Body of pancreas (tissue), 4 donors: ENCODE measurements at places on chromosomes 3 and 15. TPM values are rescaled to one million over a fixed set of nuclear protein-coding genes. Genes with fewer than 3 reads are reported as not detected.

GRCh38 chr3:189393598-189393997 is 221.8 kb downstream of the TPRG1 start:
- no peak overlapping the region for H3K27ac ChIP-seq
- no peaks in the 10 kb centered on the region for H3K4me1 ChIP-seq
- H3K27me3 ChIP-seq, result no peaks in the 10 kb centered on the region
- DNase-seq, result peak; percentile 12

DNA sequence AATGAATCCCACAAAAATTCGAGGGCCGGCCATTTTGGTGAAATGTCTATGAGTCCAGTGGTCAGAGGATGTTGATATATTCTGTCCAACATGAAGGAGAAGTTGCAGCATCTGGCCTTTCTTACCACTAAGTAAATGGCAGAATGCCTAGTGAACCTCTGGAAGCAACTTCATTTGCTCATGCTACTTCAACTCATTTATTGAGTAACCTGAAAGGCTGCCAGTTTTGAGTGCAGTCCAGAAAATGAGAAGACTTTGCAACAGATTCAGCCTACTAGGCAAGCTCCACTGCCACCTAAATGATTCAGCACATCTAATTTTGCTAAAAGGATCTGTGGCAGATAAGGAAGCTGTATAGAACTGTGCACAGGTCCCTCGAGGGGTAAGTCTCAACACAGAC is 265.0 kb downstream of the OPA1 start:
- no peak overlapping the region for H3K4me3 ChIP-seq
- H3K27ac ChIP-seq, result no peak overlapping the region
- peaks cover 10% of the 10 kb centered on the region for H3K4me1 ChIP-seq
- H3K36me3 ChIP-seq, result no peaks in the 10 kb centered on the region
- DNase-seq, result no peak

GRCh38 chr3:189849262-189849661 is 218.1 kb downstream of the TP63 start:
- no peaks in the 10 kb centered on the region for H3K4me1 ChIP-seq
- H3K27me3 ChIP-seq, result no peaks in the 10 kb centered on the region
- DNase-seq, result no peak
- H3K36me3 ChIP-seq, result no peaks in the 10 kb centered on the region
- no peak overlapping the region for H3K27ac ChIP-seq
- no peak overlapping the region for H3K4me3 ChIP-seq

- peak; percentile 31 for DNase-seq
- no peaks in the 10 kb centered on the region for H3K27me3 ChIP-seq
- no peak overlapping the region for H3K4me3 ChIP-seq
Measured at GRCh38 chr15:84595660-84596059, 5.1 kb upstream of the ZSCAN2 start.

GRCh38 chr3:98259707-98260106 is 4.3 kb upstream of the OR5H6 start:
- no peak overlapping the region for H3K4me3 ChIP-seq
- no peaks in the 10 kb centered on the region for H3K4me1 ChIP-seq
- H3K36me3 ChIP-seq, result no peaks in the 10 kb centered on the region
- H3K27ac ChIP-seq, result no peak overlapping the region

GRCh38 chr3:159785273-159785708 is 203.3 kb upstream of the IL12A start:
- H3K27ac ChIP-seq, result no peak overlapping the region
- H3K36me3 ChIP-seq, result no peaks in the 10 kb centered on the region
- H3K4me3 ChIP-seq, result no peak overlapping the region
- DNase-seq, result no peak

DNA sequence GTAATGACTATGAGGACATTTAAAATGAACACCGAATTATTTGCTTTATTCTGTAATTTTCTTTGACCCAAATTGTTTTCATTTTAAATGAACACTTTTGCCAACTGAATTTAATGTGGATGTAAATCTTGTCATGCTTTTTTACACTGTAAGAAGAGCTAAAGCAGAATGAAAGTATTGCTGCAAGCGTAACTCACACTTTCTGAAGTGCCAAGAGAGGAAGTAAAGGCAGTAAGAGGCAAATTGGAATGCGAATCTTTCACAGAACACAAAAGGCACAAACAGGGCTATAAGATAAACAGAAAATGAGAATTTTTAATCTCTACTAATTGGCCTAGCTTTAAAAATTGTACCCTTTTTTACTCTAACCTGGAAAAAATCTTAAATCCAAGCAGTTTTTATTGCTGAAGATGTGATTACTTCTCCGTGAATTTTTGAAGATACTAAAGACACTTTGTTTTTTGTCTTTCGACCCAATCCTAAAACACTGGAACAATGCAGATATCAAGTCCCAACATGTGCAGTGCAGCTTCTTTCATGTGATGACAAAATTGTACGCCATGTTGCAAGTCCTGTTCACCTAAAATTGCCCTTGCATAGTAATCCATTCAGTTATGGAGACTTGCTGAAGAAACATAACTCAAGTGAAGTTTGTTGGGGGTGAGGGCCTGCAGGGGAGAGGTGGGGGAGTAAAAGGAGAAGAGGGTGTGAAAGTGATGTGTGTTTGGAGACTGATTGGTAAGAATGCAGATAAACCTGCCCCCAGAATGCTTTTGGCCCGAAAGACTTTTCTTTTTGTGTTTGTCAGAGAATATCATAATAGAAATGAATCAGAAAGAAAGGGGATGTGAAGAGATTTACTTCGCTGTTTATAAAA is 1.4 kb downstream of the ARID3B start:
- H3K27ac ChIP-seq, result no peak overlapping the region
- no peaks in the 10 kb centered on the region for H3K36me3 ChIP-seq
- peaks cover 51% of the 10 kb centered on the region for H3K4me1 ChIP-seq
- no peak overlapping the region for H3K4me3 ChIP-seq

- no peaks in the 10 kb centered on the region for H3K36me3 ChIP-seq
- H3K4me1 ChIP-seq, result no peaks in the 10 kb centered on the region
- no peak overlapping the region for H3K27ac ChIP-seq
- no peak overlapping the region for H3K4me3 ChIP-seq
- H3K27me3 ChIP-seq, result no peaks in the 10 kb centered on the region
- no peak for DNase-seq
Measured at GRCh38 chr3:195768831-195769303, 42.9 kb downstream of the MUC4 start.

Gene DOCK3
- total RNA-seq, result 0.52 TPM

Gene ZNF774
- total RNA-seq, result 9.6 TPM

Gene AQP9
- 0.26 TPM for total RNA-seq

Gene TBC1D23
- total RNA-seq, result 11.5 TPM

Gene WDR72
- total RNA-seq, result 9.2 TPM

Gene PCYT1A
- 47.8 TPM for total RNA-seq

Gene GOLGA8J
- not detected for total RNA-seq

Gene FHIT
- 10.4 TPM for total RNA-seq
